ENCODE measurements at places on chromosomes 4 and X.

DNA sequence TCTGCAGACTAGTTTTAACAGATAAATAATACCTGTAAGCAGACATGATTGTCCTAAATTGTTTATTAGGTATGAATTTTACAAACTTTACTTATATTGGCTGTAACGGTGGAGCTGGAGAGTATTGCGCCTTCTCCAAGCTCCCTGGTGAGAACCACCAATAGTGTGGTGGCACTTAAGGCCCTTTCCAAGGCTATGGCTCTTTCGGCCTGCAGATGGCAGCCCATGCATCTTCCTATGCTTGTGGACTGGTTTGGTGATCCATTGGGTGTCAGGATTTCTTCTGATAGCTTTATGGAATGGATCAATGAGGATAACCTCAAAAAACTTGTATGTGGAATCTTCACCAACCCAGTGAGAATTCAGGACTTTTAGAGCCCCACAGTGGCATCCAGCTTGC is 7.8 kb downstream of the LARP1B start:
- no peak for DNase-seq

DNA sequence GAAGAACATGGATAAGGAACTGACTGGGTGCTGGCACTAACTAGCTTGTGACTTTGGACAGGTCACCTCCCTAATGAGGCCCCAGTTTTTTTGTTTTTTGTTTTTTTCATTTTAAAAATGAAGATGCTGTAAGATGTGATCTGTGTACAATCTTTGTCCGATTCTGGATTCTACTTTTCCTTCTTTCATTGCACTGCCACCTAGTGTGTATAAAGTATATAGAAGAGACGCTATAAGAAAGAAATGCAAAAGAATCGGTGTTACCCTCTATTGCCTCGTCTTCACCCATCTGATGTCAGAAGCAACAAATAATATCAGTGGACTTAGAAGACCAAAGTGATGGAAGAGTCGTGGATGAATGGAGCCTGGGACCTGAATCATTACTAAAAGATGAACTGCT is 58.6 kb upstream of the P2RY10 start:
- peak; percentile 3 for DNase-seq

DNA sequence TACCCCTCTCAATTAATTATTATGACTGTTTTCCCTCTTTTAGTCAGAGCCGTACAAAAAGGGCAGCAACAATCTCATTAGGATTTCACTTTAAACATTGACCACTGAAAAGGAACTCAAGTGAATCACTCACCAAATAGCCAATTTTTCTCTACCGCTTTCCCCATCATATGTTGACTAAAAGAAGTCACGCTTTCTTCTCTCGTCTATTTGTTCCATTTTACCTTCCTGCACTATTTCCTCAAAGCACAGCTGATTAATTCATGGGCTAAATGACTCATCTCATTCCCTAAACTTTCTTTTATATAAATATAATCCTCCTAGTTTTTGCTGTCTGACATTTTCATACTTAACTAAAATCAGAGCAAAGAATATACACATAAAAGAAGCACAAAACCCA is 8.2 kb downstream of the MID1 start:
- no peak for DNase-seq

- no peak for DNase-seq
These were observed 162.9 kb downstream of the LRBA start for GRCh38 chr4:150852216-150852615.

GRCh38 chr4:106738121-106738520 is 298.0 kb downstream of the DKK2 start:
- DNase-seq: no peak

GRCh38 chrX:134641346-134641745 is 16.9 kb downstream of the PLAC1 start:
- no peak for DNase-seq
